ENCODE measurements at places on chromosomes 7 and 10. TPM values are rescaled to one million over a fixed set of nuclear protein-coding genes. Genes with fewer than 3 reads are reported as not detected.

DNA sequence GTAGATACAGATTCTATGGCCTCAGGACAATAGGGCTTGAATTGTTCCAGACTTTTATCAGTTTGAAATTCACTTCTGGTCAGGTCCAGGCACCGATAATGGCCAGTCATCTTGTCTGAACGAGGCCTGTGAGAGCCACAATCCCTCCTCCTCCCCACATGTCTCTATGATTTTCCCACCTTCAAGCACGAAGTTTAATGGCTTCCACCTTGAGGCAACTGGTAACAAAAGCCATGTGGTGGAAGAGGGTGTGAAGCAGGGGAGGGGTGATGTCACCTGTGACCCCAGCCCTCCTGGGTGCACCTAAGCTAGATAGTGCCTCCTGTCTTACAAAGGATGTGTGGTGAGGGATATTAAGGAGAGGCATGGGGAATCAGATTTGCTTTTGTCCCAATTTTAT lies 89.2 kb downstream of the PCGF5 start:
- DNase-seq, result no peak

GRCh38 chr10:92839191-92840085 lies 8.9 kb upstream of the EXOC6 start:
- DNase-seq, result peak; percentile 61

GRCh38 chr7:50781381-50782293 lies 1.1 kb downstream of the GRB10 start:
- no peak for DNase-seq

GRCh38 chr10:43046288-43046991 lies 30.4 kb upstream of the RET start:
- peak; percentile 5 for DNase-seq

- no peak for DNase-seq
Observed at GRCh38 chr10:30185916-30186315, 126.5 kb upstream of the JCAD start.

DNA sequence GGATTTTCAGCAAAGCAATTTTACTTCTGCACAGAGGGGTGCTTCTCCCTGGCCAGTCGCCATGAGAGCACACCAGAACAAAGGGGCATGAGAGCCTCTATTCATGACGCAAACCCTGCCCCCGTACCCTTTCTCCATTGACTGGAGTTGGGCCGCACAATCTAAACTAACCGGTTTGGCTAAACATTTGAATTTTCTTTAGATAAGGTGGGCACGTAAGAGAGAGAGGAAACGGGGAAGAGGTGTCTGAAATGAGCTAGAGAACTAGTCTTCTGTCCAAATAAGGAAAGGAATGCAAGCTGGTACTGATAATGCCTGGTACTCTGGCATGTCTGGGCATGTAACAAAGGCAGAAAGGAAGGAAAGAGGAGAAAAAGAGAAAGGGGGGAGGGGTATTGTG lies 13.2 kb upstream of the SCIN start:
- no peak for DNase-seq

DNA sequence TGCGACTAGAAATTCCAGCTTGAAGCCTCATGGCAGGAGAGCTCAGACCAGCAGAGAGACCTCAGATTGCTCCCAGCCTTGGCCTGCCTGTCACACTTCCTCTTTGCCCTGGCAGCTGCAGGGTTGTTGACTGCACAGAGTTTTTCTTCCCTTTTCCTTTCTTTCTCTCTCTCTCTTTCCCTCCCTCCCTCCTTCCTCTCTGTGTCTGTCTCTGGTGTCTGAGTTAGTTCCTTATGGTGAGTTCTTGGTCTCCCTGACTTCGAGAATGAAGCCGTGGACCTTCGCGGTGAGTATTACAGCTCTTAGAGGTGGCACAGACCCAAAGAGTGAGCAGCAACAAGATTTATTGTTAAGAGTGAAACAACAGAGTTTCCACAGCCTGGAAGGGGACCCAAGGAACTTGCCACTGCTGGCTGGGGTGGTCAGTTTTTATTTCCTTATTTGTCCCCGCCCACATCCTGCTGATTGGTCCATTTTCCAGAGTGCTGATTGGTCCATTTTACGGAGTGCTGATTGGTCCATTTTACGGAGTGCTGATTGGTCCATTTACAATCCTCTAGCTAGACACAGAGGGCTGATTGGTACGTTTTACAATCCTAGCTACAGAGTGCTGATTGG lies 266.3 kb downstream of the RPS24 start:
- DNase-seq, result no peak

DNA sequence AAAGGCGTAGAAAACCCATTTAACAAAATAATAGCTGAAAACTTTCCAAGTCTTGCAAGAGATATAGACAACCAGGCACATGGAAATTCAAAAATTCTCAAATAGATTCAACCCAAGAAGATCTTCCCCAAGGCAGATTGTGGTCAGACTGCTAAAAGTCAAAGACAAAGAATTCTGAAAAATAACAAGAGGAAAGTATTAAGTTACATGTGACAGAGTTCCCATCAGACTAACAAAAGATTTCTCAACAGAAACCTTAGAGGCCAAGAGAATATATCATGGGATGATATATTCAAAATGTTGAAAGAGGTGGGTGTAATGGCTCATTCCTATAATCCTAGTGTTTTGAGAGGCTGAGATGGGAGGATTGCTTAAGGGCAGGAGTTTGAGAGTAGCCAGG lies 59.8 kb downstream of the TMEM178B start:
- no peak for DNase-seq

- DNase-seq, result no peak
Observed at GRCh38 chr10:93073539-93074146, at the start of gene CYP26A1. TSS of gene CYP26A1 (plus strand) at chr10:93073893. CDS start at chr10:93073935, 42 bp downstream.

DNA sequence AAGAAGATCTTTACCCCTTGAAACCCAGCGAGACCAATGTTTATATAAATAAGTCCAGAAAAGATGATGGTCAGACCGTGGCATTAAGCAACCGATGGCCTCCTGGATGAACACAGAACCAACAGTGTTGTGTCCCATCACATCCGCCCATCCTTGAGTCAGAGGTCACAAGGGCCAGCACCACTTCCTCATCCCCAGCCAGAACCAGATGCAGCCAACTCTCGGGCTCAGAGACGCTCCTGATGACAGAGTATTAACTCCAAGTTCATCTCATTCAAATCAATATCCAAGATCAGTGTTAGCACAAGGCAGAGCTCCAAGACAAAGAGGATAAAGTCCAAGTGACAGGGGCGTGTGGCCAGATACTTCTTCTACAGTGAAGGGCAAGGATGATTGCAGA lies 63.5 kb downstream of the FAM53B start:
- peak; percentile 33 for DNase-seq

DNA sequence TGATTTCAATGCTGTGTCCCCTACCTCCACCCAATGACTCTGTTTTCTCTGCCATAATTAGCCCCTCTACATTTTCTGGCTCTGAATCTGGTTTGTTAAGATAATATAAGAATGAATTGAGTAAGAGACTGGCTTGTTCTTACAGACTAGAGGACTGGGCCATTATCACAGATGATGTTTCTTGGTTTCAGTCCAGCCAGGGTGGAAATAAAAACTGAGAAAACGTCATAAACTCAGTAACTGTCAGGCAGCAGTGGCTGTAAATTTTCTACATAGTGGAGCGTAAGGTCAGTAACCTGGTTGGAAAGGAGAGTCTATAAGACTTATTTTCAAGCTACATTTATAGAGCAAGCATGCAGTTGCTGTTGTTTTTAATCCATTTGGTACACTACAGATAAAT lies 485.4 kb downstream of the HTR7 start:
- DNase-seq, result no peak

GRCh38 chr10:4803822-4804221 lies 22.2 kb upstream of the AKR1E2 start:
- no peak for DNase-seq

DNA sequence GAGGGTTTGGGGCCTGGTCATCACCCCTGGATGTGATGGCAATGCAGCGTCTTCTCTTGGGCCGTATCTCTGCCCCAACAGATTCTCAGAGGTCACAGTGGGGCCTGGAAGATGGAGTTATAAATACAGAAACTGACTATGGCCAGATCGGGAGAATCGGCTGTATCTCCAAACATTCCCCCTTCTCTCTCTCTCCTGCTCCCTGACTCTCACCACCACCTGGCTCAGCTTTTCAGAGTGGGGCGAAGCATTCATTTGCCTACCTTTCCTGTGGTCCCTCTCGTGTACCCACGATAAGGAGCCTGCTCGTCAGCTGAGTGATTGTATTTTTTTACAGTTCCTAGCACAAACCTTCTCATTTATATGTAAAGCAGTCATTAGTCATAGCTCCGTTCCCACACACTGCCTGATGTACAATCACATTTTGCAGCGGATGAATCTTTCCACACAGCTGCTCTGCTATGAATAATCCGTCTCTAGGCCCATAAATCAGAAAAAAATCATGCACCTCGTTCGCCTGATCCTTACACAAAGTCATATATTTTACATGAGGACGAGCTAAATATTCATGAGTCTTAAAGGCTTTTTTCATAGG lies 23.2 kb upstream of the BTRC start:
- DNase-seq, result no peak

STEAP2 gene
- total RNA-seq, result 6.1 TPM

SFXN2 gene
- total RNA-seq, result 1.6 TPM

HOGA1 gene
- 47.1 TPM for total RNA-seq

ITGA8 gene
- total RNA-seq, result 1.7 TPM

FAM25C gene
- total RNA-seq, result not detected

FFAR4 gene
- 0.08 TPM for total RNA-seq

TAS2R4 gene
- 0.25 TPM for total RNA-seq

GIMAP5 gene
- 10.7 TPM for total RNA-seq

NACAD gene
- total RNA-seq, result 3.8 TPM

Data from left ventricle myocardium inferior (tissue), 1 donor.